ENCODE measurements at places on chromosomes 13 and 19.

GRCh38 chr19:41265395-41266153, 1.4 kb downstream of the HNRNPUL1 start:
- DNase-seq: peak; percentile 13

GRCh38 chr13:40631605-40632004, 34.8 kb downstream of the FOXO1 start:
- DNase-seq: no peak

DNA sequence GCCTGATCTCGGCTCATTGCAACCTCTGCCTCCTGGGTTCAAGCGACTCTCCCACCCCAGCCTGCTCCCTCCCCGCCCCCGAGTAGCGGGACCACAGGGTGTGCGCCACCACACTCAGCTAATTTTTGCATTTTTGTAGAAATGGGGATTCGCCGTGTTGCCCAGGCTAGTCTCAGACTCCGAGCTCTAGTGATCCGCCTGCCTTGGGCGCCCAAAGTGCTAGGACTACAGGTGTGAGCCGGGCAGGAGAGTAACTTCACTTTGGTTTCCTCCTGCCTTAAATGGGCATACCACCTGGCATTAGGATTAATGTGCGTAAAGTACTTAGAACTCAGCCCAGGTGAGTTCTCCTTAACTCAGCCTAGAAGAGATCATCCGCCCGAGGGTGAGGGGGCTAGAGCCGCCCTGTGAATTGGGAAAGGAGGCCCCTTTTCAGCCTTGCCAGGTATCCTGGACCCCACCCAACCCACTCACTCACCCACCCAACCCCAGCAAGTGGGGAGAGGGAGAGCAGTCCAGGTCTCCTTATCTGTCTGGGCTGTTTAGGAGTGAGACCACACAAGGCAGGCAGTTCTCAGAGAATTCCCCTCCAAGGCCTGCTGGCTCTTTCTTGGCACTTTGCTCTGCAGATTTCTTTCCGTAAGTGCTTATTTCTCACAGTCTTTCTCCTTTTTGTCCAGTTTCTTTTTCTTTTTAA, 1.2 kb upstream of the ZFP36 start:
- no peak for DNase-seq

- DNase-seq: no peak
Measured at GRCh38 chr19:873561-874041, 14.1 kb downstream of the CFD start.

- no peak for DNase-seq
Measured at GRCh38 chr19:10836479-10837330, 693 bp upstream of the TMED1 start.

DNA sequence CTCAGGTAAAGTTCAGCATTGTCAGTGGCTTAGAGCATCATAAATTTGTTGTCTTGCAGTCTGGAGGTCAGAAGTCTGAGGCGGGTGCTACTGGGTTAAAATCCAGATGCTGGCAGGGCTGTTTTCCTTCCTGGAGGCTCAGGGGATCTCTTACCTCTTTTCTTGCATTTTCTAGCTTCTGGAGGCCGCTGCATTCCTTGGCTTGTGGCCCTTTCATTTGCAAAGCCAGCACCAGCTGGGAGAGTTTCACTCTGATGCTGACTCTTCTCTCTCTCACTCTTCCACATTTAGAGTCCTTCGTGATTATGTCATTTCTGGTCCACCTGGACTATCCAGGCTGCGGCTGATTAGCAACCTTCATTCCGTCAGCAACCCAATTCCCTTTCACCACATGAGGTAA, 38.1 kb upstream of the SLC10A2 start:
- DNase-seq: no peak
